HEK293T (cell line): ENCODE measurements at places on chromosomes 6 and 20.

- DNase-seq = no peak
Measured at GRCh38 chr6:128479048-128479666, 41.2 kb downstream of the PTPRK start.

DNA sequence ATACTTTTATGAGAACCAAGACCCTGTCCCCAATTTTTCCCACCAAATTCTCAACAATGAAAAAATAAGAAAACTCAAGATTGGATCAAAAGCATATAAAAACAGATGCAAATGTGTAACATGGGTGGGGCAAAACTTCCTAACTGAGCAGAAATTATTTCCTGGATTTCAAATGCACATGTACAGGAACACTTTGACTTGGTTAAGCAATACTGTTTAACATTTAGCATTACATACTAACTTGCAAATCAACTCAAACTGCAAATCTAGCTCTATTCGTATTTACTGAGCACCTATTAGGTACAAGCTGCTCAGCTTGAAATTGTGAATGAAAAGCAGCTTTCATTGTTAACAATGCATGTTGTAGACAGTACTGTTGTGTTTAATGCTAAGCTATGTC lies 40.2 kb downstream of the BMP5 start:
- no peak for DNase-seq

- peak; percentile 69 for DNase-seq
Measured at GRCh38 chr6:34115403-34115795, 30.5 kb downstream of the GRM4 start.

GRCh38 chr6:80437221-80437620 lies 330.8 kb downstream of the BCKDHB start:
- no peak for DNase-seq

- DNase-seq = no peak
Measured at GRCh38 chr6:128161839-128162238, 261.0 kb upstream of the THEMIS start.

DNA sequence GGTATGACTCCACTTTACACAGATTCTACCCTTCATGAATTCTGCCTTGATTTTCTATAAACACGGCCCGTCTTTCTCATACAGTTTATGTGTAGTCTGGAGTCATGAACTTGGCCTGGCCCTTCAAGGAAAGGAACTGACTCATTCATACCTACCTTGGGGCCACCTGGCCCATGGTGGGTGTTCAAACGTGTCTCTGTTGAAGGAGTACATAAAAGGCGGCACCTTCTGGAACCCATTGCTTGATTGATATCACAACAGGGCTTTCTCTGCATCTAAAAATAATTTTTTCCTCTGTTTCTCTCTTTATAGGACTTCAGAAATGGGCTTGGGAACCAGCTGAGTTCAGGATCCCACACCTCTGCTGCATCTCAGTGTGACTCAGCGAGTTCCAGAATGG lies 363.0 kb upstream of the SOX4 start:
- no peak for DNase-seq

DNA sequence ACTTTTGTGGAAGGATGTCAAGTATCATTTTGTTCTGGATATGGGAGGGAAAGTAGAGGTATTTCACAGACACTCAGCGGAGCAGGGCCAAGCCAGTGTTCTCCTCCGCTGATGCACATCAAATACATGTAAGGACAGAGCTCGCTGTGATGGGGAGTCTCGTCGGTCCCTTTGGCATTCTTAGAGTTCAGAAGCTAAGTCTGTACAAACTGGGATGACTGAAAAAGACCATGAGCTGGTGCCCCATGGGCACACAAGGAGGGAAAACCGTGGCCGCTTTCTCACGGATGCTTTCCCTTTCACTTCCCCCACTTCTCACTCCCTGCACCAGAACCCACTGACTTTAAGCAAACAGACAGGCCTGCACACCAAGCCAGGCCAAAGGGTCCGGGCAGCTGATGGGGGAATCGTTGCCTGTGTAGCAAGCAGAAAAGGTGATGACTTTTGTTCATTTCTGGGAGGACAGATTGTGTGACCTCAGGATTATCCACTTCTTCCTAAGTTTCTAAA lies 27.7 kb upstream of the MPC1 start:
- no peak for DNase-seq

DNA sequence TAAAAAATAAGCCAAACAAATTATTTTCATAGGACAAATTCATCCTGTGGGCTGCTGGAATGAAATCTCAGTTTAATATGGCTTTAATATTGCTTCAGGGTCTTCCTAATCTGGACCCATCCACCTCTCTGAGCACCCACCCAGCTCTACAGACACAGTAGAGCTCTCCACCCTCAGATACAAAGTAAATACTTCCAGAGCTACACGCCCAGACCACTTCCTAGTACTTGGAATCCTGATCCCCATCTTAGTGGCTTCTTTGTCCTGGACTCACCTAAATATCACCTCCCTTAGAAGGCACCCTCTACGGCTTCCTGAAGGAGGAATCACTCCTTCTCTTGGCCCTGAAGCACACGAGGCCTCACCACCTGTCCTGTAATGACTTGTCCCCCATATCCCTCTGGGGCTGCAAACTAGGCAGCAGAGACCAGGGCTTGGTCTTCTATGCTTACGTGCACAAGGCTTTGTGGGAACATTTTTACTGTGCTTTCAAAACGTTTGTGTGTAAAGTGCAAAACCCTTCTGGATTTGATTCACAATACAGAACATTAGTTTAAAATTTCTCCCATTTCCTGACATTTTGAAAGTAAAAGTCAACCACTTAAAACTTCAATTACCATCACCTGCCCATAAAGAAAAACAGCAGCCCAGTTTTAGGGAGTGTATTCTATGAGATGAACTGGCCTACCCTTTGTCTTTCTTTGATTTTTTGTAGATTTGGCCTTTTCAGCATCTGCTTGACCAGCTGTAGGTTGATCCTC lies 2.4 kb downstream of the CTCFL start:
- DNase-seq = no peak
